ENCODE measurements at places on chromosomes 6 and 20. TPM values are rescaled to one million over a fixed set of nuclear protein-coding genes. Genes with fewer than 3 reads are reported as not detected.

DNA sequence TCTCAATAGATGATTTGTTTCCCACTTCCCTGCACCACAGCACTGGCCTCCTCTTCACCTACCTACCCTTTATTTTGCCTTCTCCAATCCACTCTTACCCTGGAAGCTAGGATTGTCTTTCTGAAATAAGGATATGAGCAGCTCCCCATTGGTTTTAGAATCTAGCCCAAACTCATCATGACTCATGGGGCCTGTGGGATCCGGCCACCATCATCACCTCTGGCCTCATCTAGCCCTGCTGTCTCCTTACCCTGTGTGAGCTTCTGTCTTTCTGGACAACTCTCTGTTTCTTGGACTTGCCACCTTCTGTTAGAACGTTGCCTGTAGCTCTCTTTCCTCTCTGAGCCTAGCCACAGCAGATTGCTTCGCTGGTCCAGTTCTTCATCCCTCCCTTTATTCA, 277.1 kb downstream of the PAX1 start:
- DNase-seq, result no peak

DNA sequence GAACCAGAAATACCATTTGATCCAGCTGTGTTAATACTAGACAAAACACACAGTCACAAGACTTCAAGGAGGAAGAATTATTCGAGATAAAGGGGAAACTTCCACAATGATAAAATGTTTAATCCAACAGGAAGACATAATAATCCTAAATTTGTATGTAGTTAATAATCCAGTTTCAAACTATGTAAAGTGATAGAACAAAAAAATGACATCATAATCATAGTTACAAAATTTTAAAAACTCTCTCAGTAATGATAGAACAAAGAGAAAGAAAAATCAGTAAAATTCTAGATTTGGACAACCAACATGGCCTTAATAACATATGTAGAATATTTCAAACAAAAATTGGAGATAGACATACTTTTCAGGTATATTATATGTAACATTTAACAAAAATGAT, 38.9 kb downstream of the LINC00237 start:
- DNase-seq, result no peak

- DNase-seq, result no peak
Observed at GRCh38 chr6:150813993-150814359, 51.5 kb upstream of the MTHFD1L start.

- DNase-seq, result no peak
Observed at GRCh38 chr20:877814-878213, 38.3 kb downstream of the ANGPT4 start.

- no peak for DNase-seq
Observed at GRCh38 chr6:136762022-136762975, 30.0 kb downstream of the MAP3K5 start.

DNA sequence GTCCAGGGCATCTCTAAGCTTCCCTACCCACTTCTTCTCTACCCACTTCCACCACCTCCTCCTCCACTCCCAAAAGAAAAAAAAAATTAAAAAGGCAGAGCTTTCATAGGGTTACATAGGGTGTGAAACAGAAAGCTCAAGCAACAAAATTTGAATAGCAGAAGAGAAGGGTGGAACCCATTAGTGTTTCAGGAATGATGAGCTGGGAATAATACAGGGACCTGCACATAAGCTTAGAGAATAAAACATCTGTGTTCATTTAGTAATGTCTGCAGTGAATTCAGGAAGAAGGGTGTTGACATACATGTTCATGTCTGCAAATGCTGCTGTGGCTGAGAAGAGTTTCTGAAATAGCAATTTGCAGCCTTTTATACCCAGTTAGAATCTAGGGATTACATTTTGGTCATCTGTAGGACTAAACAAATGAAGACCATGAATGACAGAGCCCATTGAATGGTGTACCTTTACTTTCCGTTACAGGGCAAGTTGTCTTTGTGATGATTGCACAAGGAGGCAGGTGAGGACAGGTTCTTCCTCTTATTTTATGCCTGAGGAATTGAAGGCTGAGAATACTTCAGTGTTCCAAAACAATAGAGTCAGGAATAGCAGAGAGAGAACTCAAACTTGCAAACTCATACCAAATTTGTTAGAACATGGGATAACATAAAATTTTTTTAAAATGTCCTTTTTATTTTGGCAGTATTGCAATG, 975.1 kb downstream of the TFAP2A start:
- no peak for DNase-seq

DNA sequence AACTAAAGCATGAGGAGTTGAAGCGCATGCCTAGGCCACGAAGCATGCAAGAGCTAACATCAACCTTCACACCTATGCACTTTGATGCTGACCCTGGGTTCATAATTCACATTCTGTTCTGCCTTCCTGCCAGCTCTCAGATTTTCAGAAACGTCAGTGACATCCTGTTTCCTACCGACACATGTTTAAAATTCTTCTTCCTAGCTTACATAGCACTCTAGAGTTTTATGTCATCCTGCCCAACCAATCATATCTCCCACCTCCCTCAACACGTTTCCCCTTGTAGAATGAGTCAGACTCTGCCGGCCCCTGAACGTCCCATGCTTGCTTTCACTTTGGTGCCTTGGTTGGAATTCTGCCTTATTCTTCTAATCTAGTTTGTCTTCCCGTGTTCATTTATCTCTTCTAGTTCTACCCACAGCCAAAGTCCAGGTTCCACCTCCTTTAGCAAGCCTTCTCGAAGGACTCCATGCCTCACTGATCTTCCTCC, 97.2 kb upstream of the MAP7 start:
- no peak for DNase-seq

- DNase-seq, result no peak
Observed at GRCh38 chr6:108004861-108005260, 46.9 kb upstream of the SEC63 start.

The COX4I2 gene
- 9.2 TPM for polyA plus RNA-seq

Data from muscle of back (tissue), 13 donors.